ENCODE measurements at places on chromosomes 12 and 14.

DNA sequence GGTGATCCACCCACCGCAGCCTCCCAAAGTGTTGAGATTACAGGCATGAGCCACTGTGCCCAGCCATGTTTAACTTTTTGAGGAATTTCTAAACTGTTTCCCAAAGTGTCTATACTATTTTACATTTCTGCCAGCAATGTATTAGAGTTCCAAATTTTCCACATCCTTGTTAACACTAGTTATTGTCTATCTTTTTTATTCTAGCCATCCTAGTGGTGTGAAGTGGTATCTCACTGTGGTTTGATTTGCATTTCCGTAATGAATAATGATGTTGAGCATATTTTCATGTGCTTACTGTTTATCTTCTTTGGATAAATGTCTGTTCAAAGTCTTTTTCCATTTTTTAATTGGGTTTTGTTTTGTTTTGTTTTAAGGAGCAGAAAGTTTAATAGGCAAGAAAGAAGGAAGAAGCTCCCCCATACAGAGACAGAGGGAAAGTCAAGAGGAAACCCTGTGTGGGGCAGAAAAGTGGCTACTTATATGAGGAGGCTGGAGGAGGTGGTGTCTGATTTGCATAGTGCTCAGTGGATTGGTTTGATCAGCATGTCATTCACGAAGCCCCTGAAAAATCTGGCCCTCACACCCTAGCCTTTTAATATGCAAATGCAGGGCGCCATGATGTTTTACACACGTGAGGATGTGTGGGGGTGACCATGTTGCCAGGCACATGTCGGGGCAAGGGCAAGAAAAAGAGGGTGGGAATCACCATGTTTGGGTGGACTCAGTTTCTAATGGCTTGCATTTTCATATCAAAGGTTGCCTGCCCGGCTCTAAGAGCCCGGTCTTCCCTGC is 14.9 kb downstream of the TXNRD1 start:
- DNase-seq, result no peak

GRCh38 chr12:27193854-27194544 is 50.1 kb upstream of the STK38L start:
- DNase-seq, result no peak

DNA sequence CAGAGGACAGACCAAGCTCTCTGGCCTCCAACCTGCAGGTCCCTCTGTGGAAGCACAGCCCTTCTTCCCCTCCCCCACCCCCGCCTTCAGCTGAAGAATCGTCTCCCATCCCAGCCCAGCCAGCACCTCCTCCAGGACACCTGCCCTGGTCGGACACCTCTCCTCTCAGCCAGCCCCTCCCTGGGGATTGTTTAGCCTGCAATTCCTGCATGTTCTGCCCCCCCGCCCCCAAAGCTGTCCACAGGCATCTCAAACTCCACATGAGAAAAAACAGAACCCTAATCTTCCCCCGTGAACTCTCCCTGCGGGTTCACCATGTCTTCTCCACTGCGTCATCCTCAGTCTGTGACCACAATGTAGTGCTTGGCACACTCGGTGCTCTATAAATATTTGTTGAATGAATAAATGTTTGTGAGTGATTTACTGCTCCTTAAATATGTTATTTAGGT is 24.1 kb downstream of the PRIMA1 start:
- DNase-seq, result no peak

DNA sequence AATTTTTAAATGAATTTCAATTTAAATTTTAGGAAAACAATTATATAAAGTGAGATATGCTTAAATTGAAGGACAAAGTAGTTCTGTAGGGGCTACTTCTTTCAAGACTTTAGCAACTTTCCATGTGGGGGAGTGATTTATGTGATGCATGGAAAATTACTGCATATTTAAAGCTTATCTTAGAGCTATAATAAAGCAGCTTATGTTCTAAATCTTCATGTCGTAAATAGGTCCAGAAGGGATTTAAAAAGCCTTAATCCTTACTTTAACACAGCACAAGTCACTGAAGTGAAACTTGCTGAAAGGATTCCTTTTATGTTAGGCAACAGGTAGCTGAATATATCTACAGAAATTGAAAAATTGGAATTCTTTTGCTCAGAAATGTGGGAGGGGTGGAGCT is 340.4 kb downstream of the NAV3 start:
- DNase-seq, result no peak

- no peak for DNase-seq
Measured at GRCh38 chr14:51447411-51447810, 204.3 kb upstream of the FRMD6 start.
